ENCODE measurements at places on chromosomes 12 and 14.

- DNase-seq, result no peak
Measured at GRCh38 chr14:52473557-52473956, 78.7 kb downstream of the TXNDC16 start.

DNA sequence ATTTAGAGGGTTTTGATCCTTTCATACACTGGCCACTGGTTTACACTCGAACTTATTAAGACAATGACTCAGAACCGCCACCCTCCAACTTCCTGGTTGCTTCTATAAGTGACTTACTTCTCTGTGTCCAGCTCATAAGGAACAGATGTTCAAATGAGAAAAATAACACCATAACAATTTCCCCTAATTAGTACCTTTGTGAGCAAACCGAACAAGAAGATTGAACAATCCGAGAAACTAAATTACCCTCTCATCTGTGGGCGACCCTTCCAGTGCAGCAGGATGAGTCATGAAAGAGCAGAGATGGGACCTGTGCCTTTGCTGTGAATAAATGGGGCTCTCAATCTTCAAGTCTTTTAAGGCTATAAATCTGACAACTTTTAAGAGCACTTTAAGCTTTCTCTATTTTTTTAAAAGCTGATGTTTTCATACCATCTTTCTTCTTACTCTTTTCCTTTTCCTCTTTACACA lies 146.8 kb upstream of the RASSF8 start:
- DNase-seq, result no peak

- DNase-seq, result no peak
Measured at GRCh38 chr12:115185506-115185905, 501.5 kb upstream of the TBX3 start.

DNA sequence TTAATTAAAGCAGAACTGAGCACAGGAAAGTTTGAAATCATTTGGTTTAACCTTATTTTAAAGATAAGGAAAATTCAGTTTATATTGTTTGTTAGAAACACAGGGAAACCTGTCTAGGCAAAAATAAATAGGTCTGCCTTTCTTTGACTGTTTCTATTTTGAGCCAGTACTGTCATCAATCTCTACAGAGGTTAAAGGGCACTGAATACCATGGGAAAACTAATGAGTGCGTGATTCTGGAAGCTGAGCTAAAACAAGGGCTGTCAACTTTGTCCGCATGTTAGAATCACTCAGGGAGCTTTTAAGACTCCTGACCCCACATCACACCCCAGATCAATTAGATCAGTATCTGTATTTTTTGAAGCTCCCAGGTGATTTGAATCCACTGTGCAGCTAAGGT lies 38.8 kb downstream of the NOPCHAP1 start:
- no peak for DNase-seq

DNA sequence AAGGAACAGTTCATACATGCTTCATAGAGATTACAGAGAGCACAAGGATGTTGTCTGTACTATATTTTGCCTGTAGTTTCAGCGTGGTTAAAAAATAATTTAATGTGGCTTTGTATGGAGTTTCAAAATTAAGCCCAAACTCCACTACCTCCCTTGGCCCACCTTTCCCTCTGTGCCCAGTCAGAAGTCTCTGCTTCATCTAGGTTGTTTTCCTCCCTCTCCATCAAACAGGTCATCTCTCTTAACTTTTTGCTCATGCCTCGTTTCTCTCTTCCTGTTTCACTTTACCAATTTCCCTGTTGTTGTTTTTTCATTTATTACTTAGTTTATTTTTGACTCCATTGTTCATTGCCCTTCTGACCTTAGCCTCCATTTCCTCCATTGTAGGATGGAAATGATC lies 94.9 kb upstream of the NEDD1 start:
- no peak for DNase-seq

GRCh38 chr14:78512021-78512420 lies 341.8 kb downstream of the NRXN3 start:
- DNase-seq, result no peak

- no peak for DNase-seq
Measured at GRCh38 chr14:24965934-24966578, 83.9 kb downstream of the STXBP6 start.

- no peak for DNase-seq
Measured at GRCh38 chr12:52175371-52176350, 16.2 kb downstream of the KRT80 start.

GRCh38 chr12:90234472-90234871 lies 525.8 kb upstream of the ATP2B1 start:
- DNase-seq, result no peak
